ENCODE measurements at places on chromosomes 1 and 21. TPM values are rescaled to one million over a fixed set of nuclear protein-coding genes. Genes with fewer than 3 reads are reported as not detected.

The KCNK2 gene
- not detected for total RNA-seq

The OTUD3 gene
- total RNA-seq = 2.2 TPM

The ZNF436 gene
- total RNA-seq = 5.6 TPM

The CLCA1 gene
- not detected for total RNA-seq

The EPHB2 gene
- 39.2 TPM for total RNA-seq

The DIRAS3 gene
- total RNA-seq = 1.0 TPM

The SPRR1A gene
- not detected for total RNA-seq

The RAB3GAP2 gene
- total RNA-seq = 14.9 TPM

The CHRM3 gene
- total RNA-seq = 0.16 TPM

The LDLRAP1 gene
- total RNA-seq = 8.5 TPM

The CFAP45 gene
- 0.87 TPM for total RNA-seq

The PRR9 gene
- not detected for total RNA-seq

The SEMA6C gene
- total RNA-seq = 1.9 TPM

The CBR3 gene
- 12.7 TPM for total RNA-seq

All from A549 treated with GW870086 at 1 μM for 4 hours (cell line).